ENCODE measurements at places on chromosomes 3 and 15.

DNA sequence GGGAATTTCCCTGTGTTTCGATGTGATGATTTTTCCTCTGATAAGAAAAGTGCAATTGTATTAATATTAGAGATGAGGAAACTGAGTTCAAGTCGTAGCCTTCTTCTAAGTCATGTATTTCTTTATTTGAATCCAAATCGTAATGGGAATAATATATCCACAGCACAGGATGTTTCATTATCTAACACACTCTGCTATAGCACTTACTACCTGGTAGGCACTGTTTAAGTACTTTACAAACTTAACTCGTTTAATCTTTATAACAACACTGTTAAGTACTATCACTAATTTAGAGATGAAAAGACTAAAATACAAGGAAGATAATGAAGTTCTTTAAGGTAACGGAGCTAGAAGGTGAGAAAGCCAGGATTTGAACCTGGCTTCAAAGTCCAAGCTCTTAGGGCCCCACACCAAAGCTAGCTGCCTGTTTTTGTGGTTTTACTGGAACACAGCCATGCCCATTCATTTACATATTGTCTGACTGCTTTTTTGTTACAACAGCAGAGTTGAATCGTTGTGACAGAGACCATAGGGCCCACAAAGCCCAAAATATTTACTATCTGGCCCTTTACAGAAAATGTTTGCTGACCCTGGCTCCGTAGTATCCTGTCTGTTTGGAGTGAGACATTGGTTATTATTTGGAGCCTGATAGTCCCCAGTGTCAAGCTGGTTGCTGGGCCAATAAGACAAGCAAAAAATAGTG is 9.6 kb upstream of the ATP13A3 start:
- DNase-seq: no peak

- no peak for DNase-seq
Measured at GRCh38 chr3:42088803-42089530, 2.2 kb upstream of the TRAK1 start.

GRCh38 chr3:32398531-32398930 is 6.9 kb downstream of the CMTM7 start:
- no peak for DNase-seq

GRCh38 chr15:62605282-62605681 is 437.3 kb upstream of the TPM1 start:
- DNase-seq: no peak

- no peak for DNase-seq
Measured at GRCh38 chr3:51588724-51589123, 50.2 kb downstream of the RAD54L2 start.

GRCh38 chr3:122948408-122948807 is 79.2 kb downstream of the SEMA5B start:
- DNase-seq: no peak

GRCh38 chr15:85737061-85737460 is 57.7 kb downstream of the KLHL25 start:
- DNase-seq: no peak

GRCh38 chr3:105499961-105500360 is 133.3 kb downstream of the ALCAM start:
- no peak for DNase-seq

GRCh38 chr3:2837910-2838309 is 272.3 kb downstream of the IL5RA start:
- no peak for DNase-seq

DNA sequence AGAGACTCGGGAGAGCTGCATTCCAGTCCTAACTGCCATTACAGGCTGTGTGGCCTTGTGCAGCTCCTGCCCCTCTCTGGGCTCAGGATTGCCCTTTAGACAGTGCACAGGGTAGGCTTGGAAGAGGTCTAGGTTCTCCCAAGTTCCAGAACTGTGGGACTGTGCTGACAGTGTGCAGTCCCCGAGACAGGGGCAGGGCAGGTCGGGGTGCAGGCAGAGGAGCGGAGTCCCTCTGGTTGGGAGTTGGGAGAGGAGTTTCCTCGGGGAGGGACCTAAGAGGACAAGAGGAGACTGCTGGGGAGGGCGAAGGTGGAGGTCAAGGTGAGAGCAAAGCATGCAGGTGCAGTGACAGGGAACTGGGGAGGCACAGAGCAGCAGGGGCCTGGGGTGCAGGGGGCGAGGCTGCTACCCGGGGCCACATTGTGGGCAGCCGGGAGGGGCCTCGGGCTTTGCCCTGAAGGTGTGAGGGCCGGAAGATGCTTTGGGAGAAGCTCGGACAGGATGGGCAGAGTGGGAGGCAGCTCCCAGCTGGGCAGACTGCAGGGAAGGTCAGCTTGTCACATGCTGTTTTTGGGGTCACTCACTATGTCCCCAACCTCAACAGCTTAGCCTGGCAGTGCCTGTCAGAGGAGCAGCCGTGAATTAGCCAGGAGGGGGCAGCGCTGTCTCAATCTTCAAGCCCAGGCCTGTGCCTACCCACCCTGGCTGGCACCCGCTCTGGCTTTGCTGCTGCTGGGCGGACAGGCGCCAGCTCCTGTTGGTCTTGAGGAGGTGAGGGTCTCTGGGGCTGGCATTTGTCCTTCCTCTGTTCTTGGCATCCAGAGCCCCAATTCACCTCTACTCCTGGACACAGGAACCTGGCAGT is 15.4 kb upstream of the CSPG4 start:
- DNase-seq: peak; percentile 88

DNA sequence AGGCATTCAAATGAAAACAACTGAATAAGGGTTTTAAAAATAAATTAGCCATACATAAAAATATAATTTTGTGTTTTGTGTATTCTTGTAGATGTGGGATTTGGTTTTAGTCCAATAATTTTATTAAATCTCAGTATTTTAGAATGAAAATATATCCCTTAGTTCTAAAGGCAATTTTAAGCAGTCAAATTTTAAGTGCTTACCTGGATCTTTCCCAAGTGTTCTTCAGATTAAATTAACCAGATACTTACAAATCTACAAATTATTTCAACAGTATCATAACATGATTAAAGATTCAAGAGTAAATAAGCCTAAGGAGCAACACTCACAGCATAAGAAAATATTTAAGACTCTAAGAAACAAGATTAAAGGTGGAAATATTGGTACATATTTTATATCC is 275.0 kb upstream of the RBMS3 start:
- no peak for DNase-seq

- no peak for DNase-seq
Measured at GRCh38 chr15:53260647-53261046, 470.5 kb upstream of the ONECUT1 start.

DNA sequence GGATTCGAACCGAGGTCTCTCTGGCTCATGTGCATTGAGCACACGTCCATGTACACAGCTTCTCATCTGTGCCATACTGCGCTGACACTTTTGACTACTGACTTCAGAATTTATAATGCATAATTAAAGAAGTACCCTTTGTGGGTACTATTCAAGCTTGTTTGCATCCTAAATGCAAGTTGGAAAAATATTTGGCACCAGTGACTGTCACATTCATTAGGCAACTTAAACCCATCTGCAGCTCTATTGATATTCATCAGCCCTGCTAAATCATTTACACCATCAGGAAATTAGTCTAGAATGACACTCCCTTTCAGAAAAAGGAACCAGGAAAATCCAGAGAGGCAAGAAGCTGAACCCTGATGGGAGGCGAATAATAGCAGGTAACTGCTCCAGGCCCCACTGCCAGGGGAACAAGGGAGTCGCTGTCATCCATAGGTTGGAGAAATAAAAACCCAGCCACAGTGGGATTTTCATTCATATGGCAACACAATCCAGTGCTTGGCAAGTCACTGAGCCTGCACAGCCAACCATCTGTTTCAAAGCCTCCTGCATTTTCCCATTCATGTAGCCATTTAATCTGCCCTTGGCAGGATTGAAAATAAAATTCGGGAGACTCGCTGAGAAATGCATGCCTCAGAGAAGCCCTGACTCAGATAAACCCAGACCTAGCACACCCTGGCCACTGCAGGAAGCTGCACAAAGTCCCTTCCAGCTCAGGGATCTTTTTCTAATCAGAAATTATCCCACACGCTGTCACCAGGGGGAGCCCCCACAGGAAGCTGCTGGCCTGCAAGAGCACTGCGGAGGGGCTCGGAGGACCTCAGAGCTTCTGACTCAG is 103.0 kb upstream of the VEPH1 start:
- peak; percentile 80 for DNase-seq

- DNase-seq: no peak
Measured at GRCh38 chr15:88994286-88994685, 81.1 kb upstream of the MFGE8 start.

DNA sequence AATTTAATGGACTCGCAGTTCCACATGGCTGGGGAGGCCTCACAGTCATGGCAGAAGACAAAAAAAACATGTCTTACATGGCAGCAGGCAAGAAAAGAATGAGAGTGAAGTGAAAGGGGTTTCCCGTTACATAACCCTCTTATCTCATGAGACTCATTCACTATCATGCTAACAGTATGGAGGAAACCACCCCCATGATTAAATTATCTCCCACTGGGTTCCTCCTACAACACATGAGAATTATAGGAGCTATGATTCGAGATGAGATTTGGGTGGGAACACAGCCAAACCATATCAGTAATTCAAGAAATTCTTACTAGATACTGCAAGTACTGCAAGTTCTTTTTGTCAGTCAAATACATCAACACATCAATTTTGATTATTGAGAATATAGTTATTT is 311.4 kb upstream of the SLITRK3 start:
- no peak for DNase-seq

DNA sequence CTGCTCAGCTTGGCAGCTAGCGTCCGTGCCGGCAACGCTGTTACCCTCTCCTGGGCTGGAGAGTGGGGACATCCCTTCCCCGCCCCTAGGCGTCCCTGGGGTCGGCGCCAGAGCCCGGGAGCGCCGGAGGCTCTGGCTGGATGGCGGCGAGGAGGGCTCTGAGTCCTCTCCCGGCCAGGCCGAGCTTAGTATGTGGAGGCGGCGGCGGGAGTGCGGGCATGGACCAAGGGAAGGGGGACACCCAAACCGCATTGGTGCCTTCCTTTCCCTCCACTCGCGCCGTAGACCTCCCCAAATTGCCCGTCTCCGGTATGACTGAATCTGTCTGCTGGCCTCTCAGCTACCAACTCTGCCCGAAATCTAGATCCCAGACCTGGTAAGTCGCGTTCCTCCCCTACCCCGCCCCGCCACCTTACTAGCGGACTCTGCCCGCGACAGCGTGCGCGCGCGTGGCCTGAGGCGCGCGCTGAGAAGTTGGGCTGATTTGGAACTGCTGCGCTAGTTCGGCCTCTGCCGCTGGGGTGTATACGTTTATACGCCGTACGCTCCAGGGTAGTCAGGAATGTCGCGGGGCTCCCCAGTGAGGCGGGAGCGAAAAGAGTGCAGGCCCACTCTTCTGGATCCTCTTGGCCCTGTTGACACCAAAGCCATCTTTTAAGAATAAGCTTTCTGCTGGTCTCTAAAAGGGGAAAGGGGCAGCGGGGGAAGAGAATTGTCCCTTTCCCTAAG is 12.2 kb downstream of the ZIC1 start:
- no peak for DNase-seq

DNA sequence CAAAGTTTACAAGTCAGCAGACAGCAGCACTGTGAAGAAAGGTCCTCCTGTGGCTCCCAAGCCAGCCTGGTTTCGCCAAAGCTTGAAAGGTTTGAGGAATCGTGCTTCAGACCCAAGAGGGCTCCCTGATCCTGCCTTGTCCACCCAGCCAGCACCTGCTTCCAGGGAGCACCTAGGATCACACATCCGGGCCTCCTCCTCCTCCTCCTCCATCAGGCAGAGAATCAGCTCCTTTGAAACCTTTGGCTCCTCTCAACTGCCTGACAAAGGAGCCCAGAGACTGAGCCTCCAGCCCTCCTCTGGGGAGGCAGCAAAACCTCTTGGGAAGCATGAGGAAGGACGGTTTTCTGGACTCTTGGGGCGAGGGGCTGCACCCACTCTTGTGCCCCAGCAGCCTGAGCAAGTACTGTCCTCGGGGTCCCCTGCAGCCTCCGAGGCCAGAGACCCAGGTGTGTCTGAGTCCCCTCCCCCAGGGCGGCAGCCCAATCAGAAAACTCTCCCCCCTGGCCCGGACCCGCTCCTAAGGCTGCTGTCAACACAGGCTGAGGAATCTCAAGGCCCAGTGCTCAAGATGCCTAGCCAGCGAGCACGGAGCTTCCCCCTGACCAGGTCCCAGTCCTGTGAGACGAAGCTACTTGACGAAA is 24.2 kb downstream of the STARD5 start:
- DNase-seq: no peak

- DNase-seq: no peak
Measured at GRCh38 chr3:54138937-54139547, 16.7 kb downstream of the CACNA2D3 start.

- no peak for DNase-seq
Measured at GRCh38 chr3:55407426-55407820, 79.7 kb downstream of the WNT5A start.

- no peak for DNase-seq
Measured at GRCh38 chr3:31224936-31225335, 307.8 kb upstream of the STT3B start.

GRCh38 chr3:23590424-23591273 is 215.1 kb upstream of the UBE2E1 start:
- DNase-seq: no peak

DNA sequence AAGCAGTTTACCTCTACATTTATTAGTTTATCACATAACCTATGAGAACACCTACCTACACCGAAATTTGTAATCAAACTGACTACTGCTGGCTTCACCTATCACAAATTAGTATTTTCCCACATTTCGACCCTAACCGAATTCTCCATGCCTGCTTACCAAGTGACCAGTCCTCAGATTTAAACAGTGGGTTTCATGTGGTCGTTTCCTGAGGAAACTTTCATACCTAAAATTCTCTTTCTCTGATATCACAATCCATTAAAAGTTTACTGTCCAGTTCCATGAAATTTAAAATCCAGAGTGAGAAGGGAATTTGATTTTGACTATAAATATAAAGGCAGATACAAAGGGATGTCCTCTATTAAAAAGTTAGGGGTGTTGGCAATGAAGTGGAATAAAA is 1.9 kb downstream of the PLOD2 start:
- no peak for DNase-seq

- no peak for DNase-seq
Measured at GRCh38 chr15:38698254-38698653, 133.6 kb upstream of the RASGRP1 start.

GRCh38 chr3:172305552-172305951 is 142.7 kb downstream of the GHSR start:
- no peak for DNase-seq

GRCh38 chr3:64021922-64022321 is 1.4 kb downstream of the PSMD6 start:
- no peak for DNase-seq

- no peak for DNase-seq
Measured at GRCh38 chr15:75943713-75944215, 40.1 kb downstream of the FBXO22 start.

DNA sequence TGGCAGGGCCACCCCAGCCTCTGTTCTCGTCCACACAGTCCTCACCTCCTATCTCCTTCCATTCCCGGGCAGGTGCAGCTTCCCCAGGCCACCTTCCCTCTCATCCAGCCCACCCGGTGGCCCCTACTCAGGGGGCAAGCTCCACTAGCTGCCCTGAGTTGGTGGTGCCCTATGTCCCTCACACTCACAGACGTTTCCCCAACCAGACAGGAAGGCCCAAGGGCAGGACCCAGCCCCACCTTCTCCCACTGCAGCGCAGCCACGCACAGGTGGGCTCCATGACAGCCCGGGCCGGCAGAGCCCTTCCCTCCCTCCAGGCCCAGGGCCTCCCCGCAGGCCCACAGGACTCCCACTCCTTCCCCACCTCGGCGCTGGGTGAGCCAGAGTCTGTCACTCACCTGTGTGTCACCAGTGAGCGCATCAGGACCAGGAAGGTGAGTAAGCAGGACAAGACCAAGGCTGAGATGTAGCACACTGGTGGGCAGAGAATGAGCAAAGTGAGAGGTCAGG is 11.1 kb downstream of the ISLR start:
- DNase-seq: no peak
